ENCODE measurements at places on chromosomes 1 and 21. TPM values are rescaled to one million over a fixed set of nuclear protein-coding genes. Genes with fewer than 3 reads are reported as not detected.

The FMN2 gene
- 2.6 TPM for total RNA-seq

The BRINP3 gene
- total RNA-seq = 10.8 TPM

The SPRR1A gene
- not detected for total RNA-seq

The SPATA21 gene
- total RNA-seq = not detected

DNA sequence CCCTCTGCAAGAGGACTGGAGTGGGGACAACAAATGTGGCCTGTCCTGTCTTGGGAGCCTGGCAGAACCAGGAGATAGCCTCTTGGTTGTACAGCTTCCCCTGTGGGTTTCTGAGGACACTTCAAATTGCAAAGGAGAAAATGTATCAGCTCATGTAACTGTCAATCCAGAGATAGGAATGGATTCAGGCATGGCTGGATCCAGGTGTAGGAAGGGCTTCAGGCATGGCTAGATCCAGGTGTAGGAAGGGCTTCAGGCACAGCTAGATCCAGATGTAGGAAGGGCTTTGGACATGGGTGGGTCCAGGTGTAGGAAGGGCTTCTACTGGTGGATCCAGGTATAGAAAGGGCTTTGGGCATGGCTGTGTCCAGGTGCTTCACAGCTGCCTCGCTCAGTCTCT lies 30.9 kb downstream of the TP73 start:
- no peak for DNase-seq

DNA sequence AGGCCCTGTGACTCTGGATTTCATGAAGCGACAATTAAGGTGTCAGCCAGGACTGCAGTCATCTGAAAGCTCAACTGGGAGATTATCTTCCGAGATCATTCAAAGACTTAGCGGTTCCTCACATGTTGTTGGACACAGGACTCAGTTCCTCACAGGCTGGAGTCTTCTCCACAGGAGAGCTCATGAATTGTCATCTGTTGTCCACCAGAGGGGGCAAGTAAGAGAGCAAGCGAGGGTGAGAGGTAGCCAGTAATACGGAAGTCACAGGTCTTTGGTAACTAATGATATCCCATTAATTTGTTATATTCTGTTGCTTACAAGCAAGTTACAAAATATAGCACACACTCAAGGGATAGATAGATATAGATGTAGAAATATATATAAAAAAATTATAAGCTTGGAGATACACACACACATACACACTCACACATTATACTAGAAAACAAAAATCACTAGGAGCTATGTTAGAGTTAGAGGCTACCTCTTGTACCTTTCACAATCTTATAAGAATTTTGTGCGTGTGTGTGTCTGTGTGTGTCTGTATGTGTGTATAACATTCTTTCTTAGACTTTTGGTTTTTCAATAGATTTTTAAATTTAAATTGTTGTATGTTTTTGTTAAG lies 1695.3 kb downstream of the BRINP3 start:
- DNase-seq = no peak

GRCh38 chr1:29829448-29830344 lies 593.4 kb downstream of the PTPRU start:
- DNase-seq = no peak

- no peak for DNase-seq
Measured at GRCh38 chr1:91511386-91511785, 10.7 kb downstream of the CDC7 start.

DNA sequence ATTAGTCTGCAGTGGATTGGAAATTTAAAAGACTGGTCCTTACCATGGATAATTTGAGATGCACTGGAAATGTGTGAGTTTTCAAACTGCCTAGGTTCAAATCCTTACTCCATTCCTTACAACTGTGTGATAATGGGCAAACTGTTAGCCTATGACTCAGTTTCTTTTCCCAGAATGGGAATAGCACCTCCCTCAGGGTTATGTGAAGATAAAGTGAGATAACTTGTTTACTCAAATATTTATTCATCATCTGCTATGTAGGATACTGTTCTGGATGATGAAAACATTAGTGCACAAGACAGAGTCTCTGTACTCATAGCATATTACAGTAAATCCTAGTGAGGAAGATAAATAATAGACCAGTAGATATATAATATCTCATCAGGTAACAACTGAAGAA lies 28.6 kb downstream of the LRIG2 start:
- no peak for DNase-seq

- DNase-seq = no peak
Measured at GRCh38 chr1:20684050-20684620, 23.0 kb upstream of the DDOST start.

- no peak for DNase-seq
Measured at GRCh38 chr1:36876990-36877389, 157.3 kb downstream of the GRIK3 start.

DNA sequence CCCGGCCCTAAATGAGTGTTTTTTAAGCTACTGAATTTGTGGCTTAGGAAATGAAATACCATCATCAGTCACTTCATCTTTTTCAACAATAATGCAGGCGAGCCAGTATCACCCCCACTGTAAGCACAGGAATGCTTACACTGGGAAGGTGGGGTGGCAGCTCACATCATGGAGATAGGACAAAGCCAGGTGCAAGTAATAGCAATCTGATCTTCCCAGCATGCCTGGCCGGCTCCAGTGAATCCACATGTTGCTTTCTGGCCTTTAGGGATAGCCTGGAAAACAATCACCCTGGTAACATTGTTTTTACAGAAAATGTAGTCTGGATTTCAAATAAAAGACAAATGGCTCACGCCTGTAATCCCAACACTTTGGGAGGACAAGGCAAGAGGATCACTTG lies 140.9 kb upstream of the SOD1 start:
- DNase-seq = no peak

- DNase-seq = no peak
Measured at GRCh38 chr1:229381234-229381633, 38.4 kb upstream of the CCSAP start.

- DNase-seq = no peak
Measured at GRCh38 chr1:84632137-84632536, 57.9 kb upstream of the CTBS start.

- DNase-seq = no peak
Measured at GRCh38 chr1:108877348-108878159, 769 bp downstream of the GPSM2 start.

DNA sequence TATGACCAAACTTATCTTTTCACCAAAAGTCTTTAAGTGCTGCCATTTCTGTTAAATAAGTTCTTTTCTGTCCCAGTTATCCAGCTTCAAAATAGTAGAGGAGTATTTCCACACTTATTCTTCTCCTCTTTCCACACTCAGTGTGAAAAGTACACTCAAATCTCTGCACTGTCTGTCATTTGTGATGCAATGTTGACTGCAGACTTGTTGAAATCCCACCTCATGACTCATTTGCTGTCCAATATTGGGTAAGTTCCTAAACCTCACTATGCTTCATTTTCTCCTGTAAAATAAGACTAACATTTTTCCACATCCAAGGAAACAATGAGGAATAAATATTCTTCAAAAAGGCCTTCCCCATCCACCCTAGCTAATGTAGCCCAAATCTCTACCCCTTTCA lies 17.5 kb downstream of the LRRIQ3 start:
- no peak for DNase-seq
